ENCODE measurements at places on chromosomes 3 and 15.

GRCh38 chr3:127043731-127044510 lies 61.0 kb downstream of the PLXNA1 start:
- DNase-seq = no peak

DNA sequence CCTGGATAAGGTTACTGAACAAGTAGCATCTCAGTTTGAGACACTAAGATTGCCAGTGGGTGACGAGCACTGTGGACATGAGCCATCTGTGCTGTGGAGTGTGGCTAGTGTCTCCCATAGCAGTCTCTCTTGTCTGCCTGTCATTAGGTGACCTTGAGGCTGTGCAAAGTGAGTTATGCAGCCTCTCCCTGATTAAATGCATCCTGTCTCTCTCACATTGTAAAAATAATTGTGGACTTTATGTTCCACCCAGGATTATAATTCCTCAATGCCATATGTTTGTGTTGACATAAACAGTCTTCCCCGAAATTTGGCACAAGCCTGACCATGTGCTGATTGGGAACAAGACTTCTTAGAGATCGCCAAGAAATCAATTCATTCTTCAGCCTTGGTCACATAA lies 168.9 kb downstream of the MYRIP start:
- DNase-seq = no peak

DNA sequence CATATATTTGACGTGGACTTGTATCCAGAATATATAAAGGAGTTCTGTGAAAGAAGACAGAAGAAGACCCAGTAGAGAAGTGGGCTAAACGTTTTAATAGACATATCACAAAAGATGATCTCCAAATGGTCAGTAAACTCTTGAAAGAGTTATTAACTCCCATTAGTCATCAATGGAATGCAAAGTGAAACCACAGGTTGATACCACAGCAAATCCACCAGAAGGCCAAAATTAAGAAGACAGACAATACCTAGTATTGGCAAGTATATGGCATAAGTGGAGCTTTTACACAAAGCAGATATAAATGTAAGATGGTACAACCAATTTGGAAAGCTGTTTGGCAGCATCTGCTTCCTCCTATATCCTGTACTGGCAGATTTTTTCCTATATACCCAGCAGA lies 6.0 kb downstream of the SPATA16 start:
- no peak for DNase-seq

GRCh38 chr3:157532529-157533297 lies 29.5 kb upstream of the VEPH1 start:
- peak; percentile 81 for DNase-seq

DNA sequence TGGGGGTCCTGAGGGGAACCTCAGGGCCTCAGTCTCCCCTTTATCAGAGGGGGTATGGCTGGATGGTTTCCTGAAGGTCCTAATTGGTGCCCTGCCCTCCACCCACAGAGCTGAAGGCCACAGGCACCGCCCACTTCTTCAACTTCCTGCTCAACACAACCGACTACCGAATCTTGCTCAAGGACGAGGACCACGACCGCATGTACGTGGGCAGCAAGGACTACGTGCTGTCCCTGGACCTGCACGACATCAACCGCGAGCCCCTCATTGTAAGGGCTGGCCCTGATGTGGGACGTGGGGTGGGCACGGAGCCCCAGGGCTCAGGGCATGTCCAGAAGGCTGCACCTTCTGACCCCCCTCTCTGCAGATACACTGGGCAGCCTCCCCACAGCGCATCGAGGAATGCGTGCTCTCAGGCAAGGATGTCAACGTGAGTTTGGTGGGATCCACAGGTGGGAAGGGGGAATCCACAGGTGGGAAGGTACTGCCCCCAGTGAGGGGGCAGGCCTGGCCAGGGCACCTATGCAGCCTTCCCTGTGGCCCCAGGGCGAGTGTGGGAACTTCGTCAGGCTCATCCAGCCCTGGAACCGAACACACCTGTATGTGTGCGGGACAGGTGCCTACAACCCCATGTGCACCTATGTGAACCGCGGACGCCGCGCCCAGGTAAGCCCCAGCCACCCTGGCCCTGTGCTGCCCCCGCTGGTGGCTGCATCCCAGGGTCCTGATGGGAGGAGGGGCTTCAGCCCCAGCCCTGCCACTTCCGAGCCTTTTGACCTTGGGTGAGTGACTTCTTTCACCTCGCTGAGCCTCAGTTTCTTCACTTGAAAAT lies 17.5 kb upstream of the GNAT1 start:
- DNase-seq = no peak

DNA sequence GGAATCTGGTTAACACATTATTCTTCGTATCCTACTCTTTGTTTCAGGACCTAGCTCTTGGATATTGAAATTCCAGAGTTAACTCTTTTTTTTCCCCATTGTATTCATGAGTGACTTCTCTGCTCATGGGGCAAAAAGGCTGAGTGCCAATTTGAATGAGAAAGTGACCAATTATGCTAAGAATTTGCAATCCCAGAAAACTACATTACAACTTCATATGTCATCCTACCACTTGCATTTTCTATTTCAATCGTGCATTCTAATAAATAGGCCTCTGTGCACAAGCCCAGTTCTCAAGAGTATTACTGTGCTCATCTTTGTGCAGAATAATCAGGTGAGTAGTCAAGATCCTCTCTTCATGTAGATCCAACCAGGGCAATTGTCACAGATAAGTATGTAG lies 537.8 kb downstream of the OTOL1 start:
- DNase-seq = no peak

GRCh38 chr15:82881747-82882146 lies 70.8 kb downstream of the HOMER2 start:
- no peak for DNase-seq

DNA sequence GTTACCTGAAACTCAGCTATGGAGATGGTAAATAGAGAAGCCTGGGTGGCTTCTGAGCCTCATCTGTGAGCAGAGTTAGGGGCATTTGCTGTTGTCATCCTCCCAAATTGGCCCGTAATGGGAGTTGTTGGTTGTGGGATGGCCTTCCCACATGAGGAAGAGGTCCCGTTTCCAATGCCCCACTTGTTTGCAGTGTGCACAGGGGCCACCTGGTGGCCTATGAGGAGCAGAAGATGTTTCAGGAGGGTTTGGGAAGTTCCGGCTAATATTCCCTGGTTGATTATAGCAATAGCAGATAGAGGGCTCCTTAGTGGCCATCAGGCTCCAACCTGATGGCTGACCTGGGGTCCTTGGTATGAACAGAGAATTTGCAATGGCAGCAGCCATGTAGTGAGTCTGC lies 1546.5 kb downstream of the OTOL1 start:
- DNase-seq = no peak

- DNase-seq = no peak
These were observed 60.2 kb downstream of the FILIP1L start for GRCh38 chr3:100053951-100054620.

GRCh38 chr15:27341780-27342343 lies 370.9 kb downstream of the GABRG3 start:
- DNase-seq = no peak

- DNase-seq = no peak
These were observed 24.3 kb upstream of the GPR171 start for GRCh38 chr3:151227266-151227806.

- no peak for DNase-seq
These were observed 174.4 kb upstream of the LINGO1 start for GRCh38 chr15:77807115-77807514.

DNA sequence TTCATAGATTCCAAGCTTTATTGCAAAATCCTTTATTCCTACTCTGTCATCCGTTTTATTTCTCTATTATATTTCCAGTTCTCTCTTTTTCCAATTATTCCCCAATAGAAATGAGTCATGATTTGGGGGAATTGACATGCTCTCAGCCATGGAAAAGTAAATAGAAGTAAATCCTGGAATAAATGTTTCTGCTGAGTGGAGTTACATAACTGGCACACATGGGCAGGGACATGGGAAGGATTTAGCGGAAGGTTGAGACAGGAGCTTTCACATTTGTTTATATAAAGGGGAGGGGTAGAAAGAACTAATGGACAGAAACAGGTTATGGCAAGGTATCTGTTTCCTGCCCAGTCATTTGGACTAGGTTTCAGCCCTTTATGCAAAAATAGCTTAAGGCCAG lies 221.6 kb downstream of the PLOD2 start:
- no peak for DNase-seq

DNA sequence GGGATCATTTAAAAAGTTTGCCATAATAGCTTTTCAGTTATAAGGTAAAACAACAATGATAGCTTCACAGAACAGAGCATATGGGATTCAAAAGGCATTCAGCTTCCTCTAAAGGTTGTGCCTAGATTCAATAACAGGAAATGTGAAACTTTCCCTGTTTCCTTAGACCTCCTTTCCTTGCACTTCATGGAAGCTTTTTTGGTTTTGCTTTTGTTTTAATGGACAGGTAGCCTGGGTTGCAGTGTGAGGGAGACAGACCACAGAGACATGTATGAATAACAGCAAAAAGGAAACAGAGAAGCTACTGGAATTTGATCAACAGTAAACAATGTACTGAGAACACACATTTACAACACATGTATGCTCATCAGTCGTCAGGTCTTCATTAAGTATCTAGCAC lies 2.3 kb upstream of the TNFAIP8L3 start:
- DNase-seq = no peak

DNA sequence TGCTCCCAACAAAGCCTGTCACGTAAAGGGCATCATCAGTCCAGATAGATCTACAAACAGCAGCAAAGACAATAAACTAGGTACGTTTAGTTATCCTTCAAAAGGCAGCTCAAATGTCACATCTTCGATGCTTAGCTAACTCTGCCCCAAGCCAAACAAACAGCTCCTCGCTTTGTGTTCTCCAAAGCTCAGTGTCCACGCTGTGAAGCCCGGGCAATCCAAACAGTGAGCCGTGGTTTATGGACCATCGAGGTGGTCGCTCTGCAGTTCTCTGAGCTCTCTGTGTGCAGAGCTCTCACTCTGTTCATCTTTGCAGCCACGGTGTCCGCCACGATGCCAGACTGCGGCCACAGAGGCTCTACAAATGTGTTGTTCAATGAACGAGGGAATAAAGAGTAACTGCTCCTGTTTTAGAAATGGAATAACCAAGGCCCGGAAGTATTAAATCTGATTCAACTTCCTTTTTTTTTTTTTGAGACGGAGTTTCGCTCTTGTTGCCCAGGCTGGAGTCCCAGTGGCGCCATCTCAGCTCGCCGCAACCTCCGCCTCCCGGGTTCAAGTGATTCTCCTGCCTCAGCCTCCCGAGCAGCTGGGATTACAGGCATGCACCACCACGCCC lies 117.2 kb upstream of the FAM174B start:
- no peak for DNase-seq

- DNase-seq = no peak
These were observed 126.2 kb upstream of the KLHL25 start for GRCh38 chr15:85920956-85921355.

- DNase-seq = no peak
These were observed 45.7 kb downstream of the EIF2AK4 start for GRCh38 chr15:39979606-39980005.

GRCh38 chr3:89411201-89411600 lies 303.8 kb downstream of the EPHA3 start:
- no peak for DNase-seq

DNA sequence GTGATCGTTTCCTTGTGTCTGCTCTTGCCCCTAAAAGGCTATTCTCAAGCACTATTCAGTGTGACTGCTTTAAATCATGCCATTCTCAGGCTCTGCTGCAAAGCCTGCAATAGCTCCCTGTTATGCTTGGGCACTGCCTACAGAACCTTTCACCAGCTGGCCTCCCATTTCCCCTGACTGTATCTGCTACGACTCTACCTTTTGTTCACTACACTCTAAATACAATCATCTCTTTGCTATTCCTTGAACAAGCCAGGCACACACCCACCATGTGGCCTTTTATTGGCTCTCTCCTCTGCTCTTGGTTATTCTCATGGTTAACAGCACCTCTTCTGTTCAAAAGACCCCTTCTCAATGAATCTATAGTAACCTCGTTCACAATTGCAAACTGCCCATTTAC lies 29.6 kb upstream of the FNDC3B start:
- no peak for DNase-seq

- DNase-seq = no peak
These were observed 27.9 kb downstream of the MED12L start for GRCh38 chr3:151113343-151113742.

- peak; percentile 83 for DNase-seq
These were observed 39.6 kb downstream of the COL8A1 start for GRCh38 chr3:99678023-99678422.

GRCh38 chr15:48486228-48486627 lies 155.0 kb downstream of the DUT start:
- DNase-seq = no peak

DNA sequence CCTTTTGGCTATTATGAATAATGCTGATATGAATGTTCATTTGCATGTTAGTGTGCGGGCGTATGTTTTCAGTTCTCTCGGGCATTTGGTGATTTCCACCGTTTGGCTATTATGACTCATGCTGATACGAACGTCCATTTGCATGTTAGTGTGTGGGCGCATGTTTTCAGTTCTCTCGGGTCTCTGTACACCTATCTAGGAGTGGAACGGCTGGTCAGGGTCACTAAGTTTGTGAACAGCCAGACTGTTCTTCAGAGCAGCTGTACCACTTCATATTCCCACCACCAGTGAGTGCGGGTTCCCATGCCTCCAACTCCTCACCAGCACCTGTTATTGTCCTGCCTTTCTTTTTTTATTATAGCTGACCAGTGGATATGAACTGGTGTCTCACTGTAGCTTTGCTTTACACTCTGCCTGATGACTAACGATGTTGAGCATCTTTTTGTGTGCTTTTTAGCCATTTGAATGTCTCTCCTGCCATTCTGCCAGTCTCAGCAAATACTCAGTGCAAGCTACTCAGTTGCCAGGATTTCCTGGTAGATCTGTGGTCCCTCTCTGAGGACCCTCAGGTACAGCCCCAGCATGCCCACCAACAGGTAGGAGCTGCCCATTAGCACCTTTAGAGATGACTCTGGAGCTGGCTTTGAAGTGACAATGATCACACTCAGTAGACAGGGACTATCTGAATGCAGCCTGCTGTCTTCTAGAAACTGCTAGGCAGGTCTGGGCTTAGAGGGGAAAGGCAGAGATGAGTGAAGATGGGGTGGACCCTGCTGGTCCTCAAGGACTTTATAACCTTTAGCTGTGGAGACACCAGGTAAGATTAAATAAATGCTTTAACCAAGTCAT lies 141.1 kb downstream of the XXYLT1 start:
- DNase-seq = no peak

DNA sequence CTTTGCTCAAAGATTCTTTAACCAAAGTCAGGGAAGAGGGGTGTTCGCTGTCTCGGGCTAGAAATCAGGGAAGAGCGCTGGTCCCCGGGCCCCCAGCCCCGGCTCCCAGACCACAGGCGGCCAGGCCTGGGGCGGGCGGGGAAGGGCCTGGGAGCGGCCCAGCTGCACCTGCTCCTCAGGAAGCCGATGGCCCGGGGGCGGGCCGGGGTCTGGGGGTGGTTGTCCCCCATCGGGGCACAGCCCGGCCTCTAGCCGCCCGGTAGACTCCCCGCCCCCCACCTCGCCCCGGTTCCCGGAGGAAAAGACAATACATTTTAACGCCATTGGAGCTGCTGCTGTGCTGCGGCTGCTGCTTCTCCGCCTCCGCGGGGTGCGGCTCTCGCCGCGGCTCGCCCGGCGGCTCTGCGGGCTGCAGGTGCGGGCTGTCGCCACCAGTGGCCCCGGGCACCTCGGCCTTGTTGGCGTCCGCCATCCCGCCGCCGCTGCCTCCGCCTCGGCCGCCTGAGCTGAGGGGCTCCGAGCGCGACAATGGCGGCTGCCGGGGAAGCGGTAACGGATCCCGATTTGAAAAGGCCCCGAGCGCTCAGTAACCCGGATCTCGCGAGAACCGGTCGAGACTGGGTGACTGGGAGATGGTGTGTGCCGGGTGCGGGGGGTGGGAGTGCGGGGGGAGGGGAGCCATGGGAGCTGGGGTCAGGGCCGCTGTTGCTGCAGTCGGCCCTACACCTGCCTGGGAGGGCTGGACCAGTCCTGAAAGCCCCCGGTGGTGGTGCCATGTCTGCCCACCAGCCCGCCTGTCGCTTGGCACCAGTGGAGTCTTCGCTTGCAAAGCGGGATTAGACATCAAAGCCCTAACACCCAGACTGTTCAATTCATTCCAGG lies at the start of gene MYEF2:
Gene MYEF2, minus strand, starts transcription at position 530 of the 882 bp plus-strand sequence. Its CDS starts 58 bp downstream, at position 472.
- DNase-seq = no peak
